HuH-7.5 (cell line): ENCODE measurements at places on chromosomes 13 and 19.

GRCh38 chr19:8001651-8001994 lies 3.8 kb downstream of the ELAVL1 start:
- no peak for DNase-seq

DNA sequence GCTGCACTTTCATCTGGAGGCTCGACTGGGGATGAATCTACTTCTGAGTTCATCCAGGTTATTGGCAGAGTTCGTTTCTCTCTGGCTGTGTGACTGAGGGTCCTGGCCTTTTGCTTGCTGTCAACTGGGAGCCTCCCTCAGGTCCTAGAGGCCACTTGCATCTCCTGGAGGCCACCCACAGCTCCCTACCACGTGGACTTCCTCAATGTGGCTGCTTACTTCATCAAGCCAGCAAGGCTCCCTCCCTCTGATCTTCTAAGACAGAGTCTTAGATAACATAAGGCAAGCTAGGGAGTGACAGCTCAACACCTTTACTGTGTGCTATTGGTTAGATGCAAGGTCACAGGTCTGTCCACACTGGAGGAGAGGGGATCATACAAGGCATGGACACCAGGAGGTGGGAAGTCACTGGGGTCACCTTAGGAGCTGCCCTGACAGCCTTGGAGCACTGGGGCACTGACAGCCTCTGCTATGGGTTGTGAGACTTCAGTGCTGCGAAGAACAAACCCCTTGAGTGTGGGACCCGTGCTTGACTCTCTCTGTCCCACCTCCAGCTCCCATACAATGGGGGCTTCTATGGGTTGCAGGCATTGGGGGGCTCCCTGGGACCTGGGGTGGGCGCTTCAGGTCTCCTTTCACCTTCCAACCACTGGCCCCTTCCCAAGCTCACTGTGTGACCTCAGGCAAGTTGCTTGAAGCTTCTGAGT lies 5.3 kb downstream of the FAM187B start:
- no peak for DNase-seq

DNA sequence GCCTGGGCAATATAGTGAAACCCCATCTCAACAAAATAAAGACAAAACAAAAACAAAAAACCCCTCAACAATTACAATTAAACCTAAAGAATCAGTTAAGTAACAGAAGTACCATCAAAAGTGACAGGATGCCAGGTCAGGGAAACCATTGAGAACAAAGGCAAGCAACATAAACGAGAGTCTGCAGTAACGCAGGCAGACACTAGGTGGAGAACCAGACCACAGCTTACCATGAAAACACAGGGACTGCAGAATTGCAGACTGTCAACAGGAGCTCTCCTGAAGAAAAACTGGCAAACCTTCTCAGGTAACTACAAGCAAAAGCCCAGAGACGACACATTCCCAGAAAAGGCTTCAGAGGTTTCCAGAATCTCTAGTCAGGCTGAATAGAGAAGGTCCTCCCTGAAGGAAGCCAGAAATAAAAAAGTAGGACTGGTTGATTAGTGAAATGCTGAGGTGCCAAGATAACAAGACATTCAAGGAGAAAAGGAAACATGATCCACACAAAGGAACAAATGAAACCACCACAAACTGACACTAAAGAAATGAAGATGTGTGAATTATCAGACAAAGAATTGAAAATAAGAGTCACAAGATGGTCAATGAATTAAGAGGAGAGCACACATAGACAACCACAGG lies 2.2 kb upstream of the ZNF665 start:
- DNase-seq: peak; percentile 64

GRCh38 chr19:9835507-9835949 lies 410 bp downstream of the PIN1 start:
- DNase-seq: no peak

DNA sequence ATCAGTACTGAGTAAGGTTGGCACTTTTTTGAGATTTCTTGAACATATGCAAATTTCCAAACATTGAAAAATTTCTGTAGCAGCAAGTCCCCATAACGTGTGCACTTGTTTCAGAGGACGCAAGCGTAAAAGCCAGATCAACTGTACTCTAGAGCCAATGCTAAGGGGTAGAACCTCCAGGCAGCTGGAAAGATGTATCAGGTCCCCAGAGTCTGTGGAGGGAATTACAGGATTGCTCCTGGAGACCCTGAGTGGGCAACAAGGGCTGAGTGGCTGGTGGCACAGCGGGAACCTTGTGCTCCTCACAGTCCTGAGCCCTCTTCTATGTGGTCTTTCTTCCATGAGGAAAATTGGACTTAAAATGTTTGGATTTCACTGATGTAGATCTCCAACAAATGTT lies 53.9 kb upstream of the AMER2 start:
- no peak for DNase-seq

GRCh38 chr19:18636969-18637629 lies at the start of gene KLHL26:
Gene KLHL26, plus strand, starts transcription at chr19:18637028. Its CDS starts 27 bp downstream, at chr19:18637055.
- DNase-seq: no peak
